ENCODE measurements at places on chromosomes 3 and 15.
A peak's percentile ranks its signal among the peaks of the same experiment; 100 is the strongest.

- no peak for DNase-seq
Observed at GRCh38 chr15:93722165-93722564, 509.2 kb upstream of the MCTP2 start.

- DNase-seq = no peak
Observed at GRCh38 chr3:52532838-52533622, 627 bp downstream of the NT5DC2 start.

DNA sequence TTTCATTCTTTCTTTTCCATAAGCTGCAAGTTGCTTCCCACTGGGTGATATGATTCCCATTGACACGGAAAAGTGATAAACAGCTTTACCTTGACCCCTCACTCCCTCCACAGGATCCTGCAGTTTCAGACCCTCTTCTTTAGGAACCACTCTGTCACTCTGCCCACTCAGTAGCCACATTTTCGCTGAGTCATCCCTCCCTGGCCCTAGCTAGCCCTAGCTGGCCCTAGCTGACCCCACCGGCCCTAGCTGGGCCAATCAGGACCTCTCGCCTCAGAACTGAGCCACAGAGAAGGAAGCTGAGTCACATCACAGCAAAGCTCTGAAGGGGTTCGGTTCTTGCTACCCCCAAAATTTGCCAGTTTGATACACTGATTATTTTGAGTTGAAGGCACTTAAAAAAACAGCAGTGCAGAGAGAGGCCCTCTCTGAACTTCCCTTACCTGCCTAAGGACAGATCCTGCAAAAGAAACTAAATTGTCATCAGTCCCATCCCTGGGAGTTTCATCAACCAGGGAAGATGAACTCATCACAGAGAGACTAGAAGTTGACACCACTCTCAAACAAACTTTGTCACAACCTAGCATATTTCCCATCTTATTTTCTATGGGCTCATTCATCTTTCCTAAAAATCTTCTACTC is 233.5 kb upstream of the PROK2 start:
- no peak for DNase-seq

GRCh38 chr3:137642831-137643230 is 121.3 kb upstream of the SOX14 start:
- no peak for DNase-seq

DNA sequence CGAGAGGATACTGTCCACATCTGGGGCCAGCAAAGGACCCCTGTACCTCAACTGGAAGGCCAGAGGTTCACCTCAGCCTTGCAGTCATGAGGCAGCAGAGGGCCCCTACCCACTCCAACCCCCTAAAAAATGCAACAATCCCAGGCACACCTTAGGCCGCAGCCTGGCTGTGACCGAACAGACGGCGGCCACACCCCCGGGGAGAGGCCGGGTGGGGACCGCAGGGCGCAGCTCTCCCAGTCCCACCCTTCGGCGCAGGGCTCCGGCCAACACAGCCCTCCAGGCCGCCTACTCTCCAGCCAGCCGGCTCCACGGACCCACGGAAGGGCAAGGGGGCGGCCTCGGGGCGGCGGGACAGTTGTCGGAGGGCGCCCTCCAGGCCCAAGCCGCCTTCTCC is 457 bp upstream of the DNAJA4 start:
- DNase-seq = no peak

DNA sequence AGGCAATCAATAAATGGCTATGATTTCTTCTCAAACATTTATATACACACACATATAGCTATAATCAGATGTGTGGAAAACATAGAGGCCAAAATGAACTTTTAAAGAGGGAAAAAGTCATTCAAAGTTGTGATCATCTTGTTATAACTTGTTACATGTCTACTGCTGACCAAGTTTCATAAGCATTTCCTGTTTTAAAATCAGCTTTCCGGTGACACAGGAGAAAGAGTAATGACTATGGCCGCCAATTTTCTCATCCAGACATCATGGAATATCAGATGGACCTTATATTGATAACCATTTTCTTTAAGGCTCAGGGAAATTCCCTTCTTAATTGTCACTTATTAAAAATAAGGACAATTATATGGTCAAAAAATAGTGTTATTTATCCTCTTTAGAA is 71.7 kb upstream of the AGTR1 start:
- no peak for DNase-seq

- peak; percentile 6 for DNase-seq
Observed at GRCh38 chr15:34610354-34610753, 26.9 kb upstream of the GOLGA8B start.

- no peak for DNase-seq
Observed at GRCh38 chr15:50487287-50487686, 59.2 kb downstream of the USP50 start.

GRCh38 chr15:92097474-92098178 is 244.1 kb downstream of the SLCO3A1 start:
- DNase-seq = no peak

- no peak for DNase-seq
Observed at GRCh38 chr15:95175914-95176658, 944.7 kb downstream of the MCTP2 start.

DNA sequence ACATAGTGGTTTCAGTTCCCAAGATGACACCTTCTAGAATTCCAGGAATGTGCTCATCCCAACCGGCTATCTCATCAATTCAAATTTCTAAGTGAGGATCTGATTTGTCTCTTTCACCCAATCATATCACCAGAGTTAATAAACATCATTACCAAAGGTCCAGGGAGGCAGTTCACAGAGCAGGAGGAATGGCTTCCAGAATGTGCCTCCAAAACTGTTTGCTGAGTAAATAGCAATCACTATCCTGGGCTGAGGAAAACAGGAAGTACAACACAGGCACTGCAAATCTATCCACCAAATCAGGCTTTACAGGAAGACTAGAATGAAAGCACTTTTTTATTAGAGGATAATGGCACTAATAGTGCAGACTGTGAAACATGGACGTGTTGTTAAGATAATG is 61.5 kb downstream of the OSBPL10 start:
- no peak for DNase-seq

- no peak for DNase-seq
Observed at GRCh38 chr3:145637105-145637504, 523.9 kb downstream of the PLOD2 start.

GRCh38 chr3:128863560-128863959 is 15.9 kb upstream of the ACAD9 start:
- no peak for DNase-seq

DNA sequence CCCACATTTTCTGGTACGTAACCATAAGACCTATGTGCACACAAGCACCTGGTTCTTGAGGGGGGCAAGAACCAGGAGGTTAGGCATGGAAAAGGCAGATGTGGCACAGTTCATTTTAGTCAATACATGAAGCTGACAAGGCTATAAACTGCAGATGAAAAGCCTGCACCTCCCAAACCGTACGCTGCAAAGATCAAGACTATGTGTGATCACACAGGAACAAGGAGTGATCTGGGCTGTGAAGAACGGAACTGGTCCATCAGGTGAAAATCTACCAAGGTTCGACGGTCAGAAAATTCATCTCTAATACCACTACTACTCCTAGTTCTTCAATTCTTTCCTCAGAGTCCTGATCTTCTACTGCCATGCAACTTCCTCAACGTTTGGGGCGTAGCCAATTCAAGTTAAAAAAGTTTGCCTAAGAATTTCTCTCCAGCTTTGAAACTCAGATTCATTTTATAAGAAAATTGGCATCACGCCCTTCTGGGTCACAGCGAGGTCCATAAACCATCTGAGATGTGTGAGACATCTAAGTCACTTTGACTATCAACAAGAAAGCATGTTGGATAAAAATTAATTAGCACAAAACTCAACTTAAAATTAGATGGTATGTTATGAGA is 41.9 kb downstream of the PLD1 start:
- DNase-seq = no peak

GRCh38 chr3:134437211-134437752 is 48.5 kb downstream of the ANAPC13 start:
- DNase-seq = no peak

- DNase-seq = no peak
Observed at GRCh38 chr3:19877656-19878055, 56.4 kb downstream of the EFHB start.

DNA sequence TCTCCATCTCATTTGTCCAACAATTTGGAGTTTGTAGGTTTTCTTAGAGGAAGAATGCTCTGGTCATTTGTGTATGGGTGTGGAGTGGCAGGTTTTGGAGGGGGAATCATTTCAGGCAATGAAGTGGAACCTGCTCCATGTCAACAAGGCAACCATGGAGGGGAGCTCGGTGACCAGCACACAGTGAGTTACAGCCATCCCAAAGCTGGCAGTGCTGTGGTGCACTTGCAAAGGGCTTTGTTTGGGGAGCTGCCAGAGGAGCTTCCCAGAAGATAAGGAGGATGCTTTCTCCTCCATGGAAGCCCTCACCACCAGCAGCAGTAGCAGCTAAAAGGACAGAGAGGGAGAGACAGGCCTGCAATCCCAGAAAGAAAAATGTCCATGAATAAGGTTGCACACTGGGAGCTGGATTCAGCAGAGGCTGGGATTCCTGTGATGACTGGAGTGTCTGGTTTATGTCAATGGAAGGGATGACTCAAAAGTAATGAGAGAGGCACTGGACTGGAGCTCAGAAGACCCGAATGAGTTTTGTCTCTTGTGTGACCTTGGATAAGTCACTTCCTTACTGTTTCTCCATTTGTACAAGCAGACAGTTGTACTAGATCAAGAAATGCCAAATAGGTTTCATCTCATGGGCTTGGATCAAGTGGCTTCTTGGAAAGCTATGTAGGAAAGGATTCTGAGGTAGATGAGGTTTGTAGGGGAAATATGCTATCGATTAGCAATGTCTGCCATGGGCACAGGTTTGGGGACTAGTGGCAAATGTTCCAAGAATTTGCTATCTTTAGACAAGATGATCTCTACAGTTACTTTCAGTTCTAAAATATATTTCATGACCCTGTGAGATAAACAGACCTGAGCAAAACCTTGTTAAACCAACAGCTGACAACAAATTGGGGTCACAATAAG is 27.2 kb upstream of the UBE2Q2 start:
- no peak for DNase-seq

DNA sequence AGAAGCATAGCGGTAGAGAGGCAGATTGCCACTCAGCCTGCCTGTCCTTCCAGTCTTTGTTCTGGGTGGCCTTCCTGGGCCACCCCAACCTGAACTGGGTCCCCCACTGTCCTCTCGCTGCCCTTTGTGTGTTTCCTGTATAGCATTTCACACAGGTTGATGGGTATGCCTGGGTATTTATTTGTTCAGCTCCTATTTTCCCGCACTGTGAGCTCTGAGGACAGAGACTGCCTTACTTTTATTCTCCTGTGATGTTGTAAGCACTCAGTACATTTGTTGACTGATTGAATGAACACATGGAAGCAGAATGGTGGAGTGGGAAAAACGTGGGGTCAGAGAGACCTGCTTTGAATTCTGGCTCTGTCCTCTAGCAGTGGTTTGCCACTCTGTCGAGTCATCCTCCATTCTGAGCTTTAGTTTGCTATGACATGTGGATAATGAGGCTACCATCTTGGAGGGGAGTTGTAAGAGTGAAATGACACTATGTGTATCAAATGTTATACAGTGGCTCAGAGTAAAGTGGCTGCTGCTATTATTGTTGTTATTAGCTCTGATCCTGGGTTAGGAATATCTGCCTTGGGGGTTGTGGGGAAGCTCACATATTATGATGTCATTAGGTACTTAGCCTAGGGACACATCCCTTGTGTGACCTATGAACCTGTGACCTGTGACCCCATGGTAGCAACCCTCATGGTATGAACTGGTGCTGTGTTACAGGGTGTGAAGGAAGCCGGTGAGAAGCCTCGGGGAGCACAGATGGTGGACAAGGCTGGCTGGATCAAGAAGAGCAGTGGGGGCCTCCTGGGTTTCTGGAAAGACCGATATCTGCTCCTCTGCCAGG is 6.4 kb downstream of the PLEKHO2 start:
- DNase-seq = no peak

DNA sequence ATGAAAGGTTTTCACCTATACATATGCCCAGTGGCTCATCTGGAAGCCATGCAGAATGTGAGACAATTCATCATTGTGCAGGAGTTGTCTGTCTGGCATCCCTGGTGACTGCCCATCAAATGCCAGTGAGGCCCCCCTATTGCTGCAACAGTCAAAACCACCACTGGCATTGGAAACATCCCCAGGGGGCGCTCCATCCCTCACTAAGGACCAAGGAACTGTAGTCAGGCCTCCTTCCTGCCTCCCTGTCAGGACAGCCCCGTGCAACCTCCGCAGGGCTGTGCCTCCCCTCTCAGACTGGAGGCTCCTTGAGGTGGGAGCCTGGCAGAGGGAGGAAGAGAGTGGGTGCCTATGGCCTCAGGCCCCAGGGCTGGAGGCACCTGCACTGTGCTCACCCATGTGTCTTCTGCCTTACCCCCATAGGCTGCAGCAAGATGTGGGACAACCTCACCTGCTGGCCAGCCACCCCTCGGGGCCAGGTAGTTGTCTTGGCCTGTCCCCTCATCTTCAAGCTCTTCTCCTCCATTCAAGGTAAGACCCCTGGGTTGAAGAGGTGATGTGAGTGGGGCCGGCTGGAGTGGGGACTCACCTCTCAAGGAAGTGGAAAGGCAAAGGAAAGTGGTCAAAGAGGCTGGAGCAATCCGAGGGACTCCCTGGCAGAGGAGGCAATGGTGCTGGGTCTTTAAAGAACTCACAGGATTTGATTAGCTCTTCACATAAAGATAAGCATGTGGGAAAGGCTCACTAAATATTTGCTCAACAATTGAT is 16.5 kb downstream of the VIPR1 start:
- DNase-seq = no peak

DNA sequence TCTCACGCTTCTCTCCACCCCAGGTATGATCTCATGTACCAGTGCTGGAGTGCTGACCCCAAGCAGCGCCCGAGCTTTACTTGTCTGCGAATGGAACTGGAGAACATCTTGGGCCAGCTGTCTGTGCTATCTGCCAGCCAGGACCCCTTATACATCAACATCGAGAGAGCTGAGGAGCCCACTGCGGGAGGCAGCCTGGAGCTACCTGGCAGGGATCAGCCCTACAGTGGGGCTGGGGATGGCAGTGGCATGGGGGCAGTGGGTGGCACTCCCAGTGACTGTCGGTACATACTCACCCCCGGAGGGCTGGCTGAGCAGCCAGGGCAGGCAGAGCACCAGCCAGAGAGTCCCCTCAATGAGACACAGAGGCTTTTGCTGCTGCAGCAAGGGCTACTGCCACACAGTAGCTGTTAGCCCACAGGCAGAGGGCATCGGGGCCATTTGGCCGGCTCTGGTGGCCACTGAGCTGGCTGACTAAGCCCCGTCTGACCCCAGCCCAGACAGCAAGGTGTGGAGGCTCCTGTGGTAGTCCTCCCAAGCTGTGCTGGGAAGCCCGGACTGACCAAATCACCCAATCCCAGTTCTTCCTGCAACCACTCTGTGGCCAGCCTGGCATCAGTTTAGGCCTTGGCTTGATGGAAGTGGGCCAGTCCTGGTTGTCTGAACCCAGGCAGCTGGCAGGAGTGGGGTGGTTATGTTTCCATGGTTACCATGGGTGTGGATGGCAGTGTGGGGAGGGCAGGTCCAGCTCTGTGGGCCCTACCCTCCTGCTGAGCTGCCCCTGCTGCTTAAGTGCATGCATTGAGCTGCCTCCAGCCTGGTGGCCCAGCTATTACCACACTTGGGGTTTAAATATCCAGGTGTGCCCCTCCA is 19.1 kb downstream of the TYRO3 start:
- DNase-seq = no peak

- DNase-seq = no peak
Observed at GRCh38 chr3:185935465-185936272, 2.1 kb downstream of the TRA2B start.
